ENCODE measurements at places on chromosomes 11 and 22. TPM values are rescaled to one million over a fixed set of nuclear protein-coding genes. Genes with fewer than 3 reads are reported as not detected.

Gene DTX4
- total RNA-seq = 42.1 TPM

Gene YPEL1
- total RNA-seq = 7.5 TPM

Gene SELENOM
- 101 TPM for total RNA-seq

Gene PVALB
- total RNA-seq = 3.3 TPM

- DNase-seq = peak; percentile 37
These were observed 60.4 kb upstream of the CD5 start for GRCh38 chr11:61041755-61042518.

- DNase-seq = no peak
These were observed 32.8 kb downstream of the ARHGAP20 start for GRCh38 chr11:110679323-110679975.

- no peak for DNase-seq
These were observed 852 bp downstream of the TRAF6 start for GRCh38 chr11:36509201-36509639.

- no peak for DNase-seq
These were observed 29.2 kb downstream of the RSF1 start for GRCh38 chr11:77791301-77791700.

GRCh38 chr11:127044535-127044934, 44.0 kb upstream of the KIRREL3 start:
- DNase-seq = no peak

- DNase-seq = peak; percentile 87
These were observed 14.7 kb downstream of the MPEG1 start for GRCh38 chr11:59197991-59198390.

GRCh38 chr11:113549611-113550578, 74.7 kb upstream of the DRD2 start:
- peak; percentile 24 for DNase-seq

- DNase-seq = no peak
These were observed 8.0 kb downstream of the VSTM5 start for GRCh38 chr11:93842461-93842860.

DNA sequence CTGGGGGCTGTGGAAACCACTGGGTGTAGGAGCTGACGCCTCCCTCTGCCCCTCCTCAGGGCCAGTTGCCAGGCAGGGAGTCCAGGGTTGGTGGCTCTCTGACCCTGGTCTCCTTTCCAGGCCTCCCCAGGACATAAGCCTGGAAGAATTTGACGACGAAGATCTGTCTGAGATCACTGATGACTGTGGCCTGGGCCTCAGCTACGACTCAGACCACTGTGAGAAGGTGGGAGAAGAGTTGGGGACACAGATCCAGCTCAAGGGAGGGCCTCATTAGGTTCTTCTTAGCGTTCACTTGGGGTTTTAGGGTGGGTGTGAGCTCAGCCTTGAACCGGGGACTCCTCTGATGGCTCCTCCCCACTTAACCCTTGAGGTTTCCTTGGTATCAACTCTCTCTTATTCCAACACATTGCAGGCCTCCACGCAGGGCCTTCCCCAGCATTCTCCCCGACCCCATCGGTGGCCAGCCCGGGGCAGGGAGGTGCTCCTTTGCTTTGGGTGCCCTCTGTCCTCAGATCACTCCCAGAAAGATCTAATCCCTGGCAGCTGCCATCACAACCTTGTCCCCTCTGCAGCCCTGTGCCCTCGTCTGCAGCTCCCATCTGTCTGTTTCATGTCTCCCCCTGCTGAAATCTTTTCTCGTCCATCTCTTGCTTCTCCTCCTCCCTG, 1.2 kb downstream of the MAPK8IP2 start:
- no peak for DNase-seq

GRCh38 chr22:36870250-36870649, 9.4 kb downstream of the NCF4 start:
- DNase-seq = no peak
